Lung (tissue), 17 donors: ENCODE measurements at places on chromosomes 3 and 15. TPM values are rescaled to one million over a fixed set of nuclear protein-coding genes. Genes with fewer than 3 reads are reported as not detected.

DNA sequence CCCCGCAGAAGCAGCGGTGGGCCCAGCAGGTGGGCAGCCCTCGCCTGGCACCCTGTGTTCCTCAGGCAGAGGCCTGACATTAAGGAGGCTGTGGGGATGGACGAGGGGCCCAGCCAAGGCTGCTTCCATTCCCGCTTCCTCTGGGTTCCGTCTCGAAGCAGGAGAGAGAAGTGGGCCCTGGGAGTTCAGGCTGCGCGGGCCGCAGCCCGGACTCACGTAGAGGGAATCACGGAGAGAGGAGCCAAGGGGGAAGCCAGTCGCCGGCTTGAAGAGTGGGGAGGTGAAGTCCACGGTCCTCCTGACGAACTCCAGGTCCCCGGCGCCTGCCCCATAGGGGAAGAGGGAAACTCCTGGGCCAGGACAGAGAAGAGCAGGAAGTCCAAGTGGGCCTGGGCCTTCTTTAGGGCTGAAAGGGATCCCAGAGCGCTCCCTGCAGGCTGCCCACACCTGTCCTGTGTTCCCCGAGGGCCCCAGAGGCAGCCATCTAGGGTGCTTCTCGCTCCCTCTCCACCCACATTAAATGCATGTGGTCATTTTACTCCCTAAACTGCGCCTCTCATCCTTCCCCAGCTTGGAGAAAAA is 37.7 kb downstream of the MUC4 start:
- no peak for DNase-seq

GRCh38 chr15:87669846-87670245 is 586.7 kb downstream of the NTRK3 start:
- DNase-seq: no peak

- DNase-seq: peak; percentile 42
These were observed 1.3 kb downstream of the ADAM10 start for GRCh38 chr15:58748040-58748851.

DNA sequence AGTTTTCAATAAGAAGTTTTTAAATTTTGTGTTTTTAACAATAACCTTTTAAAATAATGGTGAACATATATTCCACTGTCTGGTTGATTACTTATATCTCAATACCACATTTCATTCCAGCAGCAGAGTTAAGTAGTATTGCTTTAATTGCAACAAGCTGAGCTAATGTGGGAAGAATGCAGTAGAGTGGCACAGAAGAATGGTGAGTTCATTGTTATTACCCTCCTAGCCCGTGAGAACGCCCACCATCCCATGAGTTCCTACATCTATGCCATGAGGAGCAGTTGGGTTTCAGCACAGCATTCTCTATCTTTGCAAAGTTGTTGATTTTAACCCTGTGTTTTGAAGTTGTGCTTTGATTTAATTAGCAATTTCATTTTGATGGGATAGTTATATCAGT is 17.8 kb upstream of the NR2E3 start:
- DNase-seq: no peak

- no peak for DNase-seq
These were observed 89.3 kb downstream of the CHD2 start for GRCh38 chr15:92989470-92989869.

GRCh38 chr3:60582288-60582687 is 669.0 kb downstream of the FHIT start:
- peak; percentile 59 for DNase-seq

- DNase-seq: no peak
These were observed 116.9 kb downstream of the SLC9A9 start for GRCh38 chr3:143731320-143731719.

DNA sequence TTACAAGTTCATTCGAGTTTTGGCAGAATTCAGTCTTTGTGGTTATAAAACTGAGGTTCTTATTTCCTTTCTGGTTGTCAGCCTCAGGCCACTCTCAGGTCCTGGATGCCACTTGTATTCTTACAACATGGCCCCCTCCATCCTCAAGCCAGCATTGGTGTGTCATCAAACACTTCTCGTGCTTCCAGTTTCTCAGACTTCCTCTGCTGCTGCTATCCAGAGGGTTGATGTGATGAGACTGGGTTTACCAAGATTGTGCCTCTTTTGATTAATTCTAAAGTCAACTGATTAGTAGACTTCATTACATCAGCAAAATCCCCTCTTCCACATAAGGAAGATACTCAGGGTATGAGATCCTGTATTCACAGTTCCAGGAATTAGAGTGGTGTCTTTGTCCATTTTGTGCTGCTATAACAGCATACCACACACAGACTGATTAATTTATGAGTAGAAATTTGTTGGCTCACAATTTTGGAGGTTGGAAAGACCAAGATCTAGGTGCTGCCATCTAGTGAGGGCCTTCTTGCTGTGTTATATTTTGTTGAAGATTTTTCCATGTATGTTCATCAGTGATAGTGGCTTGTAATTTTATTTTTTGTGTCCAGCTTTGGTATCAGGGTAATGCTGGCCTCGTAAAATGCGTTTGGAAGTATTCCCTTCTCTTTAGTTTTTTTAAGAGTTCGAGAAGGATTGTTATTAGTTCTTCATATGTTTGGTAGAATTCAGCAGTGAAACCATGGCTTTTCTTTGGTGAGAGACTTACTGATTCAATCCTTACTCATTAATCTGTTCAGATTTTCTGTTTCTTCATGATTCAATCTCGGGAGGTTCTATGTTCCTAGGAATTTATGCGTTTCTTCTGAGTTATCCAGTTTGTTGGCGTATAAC is 11.1 kb downstream of the LRCH3 start:
- DNase-seq: no peak

- no peak for DNase-seq
These were observed 55.5 kb upstream of the ATP11B start for GRCh38 chr3:182737825-182738224.

DNA sequence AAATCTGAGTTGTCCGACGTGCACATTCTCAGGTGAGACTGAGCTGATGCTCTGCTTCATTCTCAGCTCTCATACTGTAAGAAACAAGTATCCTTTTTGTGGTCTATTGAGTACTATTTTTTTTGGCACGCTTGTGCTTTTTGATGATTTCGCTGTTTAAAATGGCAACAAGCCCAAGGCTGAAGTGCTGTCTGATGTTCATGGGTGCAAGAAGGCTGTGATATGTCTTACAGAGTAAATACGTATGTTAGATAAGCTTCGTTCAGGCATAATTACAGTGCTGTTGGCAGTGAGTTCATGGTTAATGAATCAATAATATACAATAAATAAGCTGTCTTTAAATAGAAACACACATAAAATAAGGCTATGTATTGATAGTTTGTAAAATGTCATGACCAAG is 27.2 kb downstream of the AQR start:
- peak; percentile 88 for DNase-seq

DNA sequence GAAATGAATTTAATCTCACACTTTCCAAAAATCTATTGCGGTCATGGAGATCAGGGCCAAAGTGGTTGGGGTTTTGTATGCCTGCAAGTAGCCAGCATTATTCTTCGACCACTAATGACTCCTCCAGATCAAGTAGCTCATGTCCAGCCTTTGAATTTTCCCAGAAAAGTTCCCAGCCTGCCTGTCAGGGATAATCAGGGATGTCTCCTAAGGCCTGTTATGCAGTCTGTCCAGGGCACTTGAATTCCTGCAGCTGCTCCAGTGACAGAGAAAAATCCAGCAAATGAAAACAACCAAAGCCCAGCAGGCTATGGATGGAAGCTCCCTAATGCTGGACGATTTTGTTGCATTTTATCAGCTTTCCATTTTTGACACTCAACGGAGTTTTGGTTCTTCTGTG is 215.4 kb downstream of the ADAMTSL3 start:
- no peak for DNase-seq

DNA sequence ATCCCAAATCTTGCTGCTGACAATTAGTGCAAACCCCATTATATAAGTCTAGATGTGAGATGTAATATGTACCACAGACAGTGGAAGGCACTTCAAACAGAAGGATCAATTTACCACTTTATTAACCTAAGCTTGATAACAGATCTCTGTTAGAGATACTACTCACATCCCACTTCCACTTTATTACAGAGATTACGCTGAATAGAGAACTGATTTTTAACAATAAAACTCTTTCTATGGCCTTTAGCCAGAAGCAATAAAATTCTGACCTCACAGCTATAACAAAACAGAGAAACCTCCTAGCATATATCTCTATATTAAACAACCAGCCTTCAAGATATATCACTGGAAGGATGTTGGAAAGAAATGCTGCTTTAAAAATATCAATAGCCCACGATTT is 517.7 kb downstream of the MAGI1 start:
- no peak for DNase-seq

DNA sequence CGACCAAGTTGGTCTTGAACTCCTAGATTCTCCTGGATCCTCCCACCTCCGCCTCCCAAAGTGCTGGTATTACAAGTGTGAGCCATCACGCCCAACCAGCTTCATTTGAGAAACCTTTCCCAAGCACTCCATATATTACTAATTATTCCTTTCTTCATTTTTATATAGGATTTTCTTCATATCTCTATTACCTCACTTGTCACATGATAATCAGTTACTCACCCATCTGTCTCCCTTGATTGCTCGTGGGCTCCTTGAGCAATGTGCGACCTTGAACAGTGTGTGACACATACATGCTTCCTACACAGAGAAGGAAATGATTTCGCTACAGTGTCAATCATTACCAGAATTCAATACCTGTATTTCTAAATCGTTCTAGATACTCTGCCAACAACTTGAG is 110.7 kb upstream of the C2CD4B start:
- no peak for DNase-seq

- DNase-seq: no peak
These were observed 441 bp downstream of the CEP70 start for GRCh38 chr3:138593488-138594149.

DNA sequence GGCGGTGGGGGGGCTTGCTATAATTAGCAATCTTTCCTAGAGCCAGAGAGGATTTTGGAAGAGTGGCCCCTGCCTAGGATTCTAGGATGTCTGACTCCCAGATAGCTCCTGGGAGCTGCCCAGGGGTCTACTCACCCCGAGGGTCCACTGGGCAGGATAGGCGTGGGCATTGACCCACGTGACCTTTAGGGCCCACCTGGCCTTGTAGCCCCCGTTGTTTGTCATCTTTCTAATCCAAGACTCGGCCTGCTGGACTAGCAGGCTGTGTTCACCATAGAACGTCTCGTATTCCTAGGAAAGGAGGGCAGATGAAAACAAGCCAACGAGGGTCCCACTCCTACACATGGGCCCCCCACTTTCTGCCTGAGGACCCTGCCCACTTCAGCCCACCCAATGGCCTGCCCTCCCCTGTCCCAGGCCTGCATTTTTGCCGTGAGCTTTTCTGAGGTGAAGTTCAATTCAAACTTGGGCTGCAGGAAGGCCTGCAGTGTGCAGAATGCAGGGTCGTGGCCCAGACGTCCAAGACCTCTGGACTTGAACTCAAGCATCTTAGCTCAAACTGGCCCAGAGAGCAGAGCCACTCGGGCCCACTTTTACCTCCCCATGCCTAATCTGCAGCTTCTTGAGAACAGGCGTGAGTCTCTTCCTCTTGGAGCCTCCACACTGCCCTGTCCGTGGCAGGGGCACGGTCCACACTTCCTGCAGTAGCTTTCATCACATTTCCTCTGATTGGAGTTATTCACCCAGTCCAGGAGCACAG is 41.5 kb downstream of the MUC4 start:
- DNase-seq: no peak

GRCh38 chr3:64111872-64112271 is 88.6 kb upstream of the PSMD6 start:
- DNase-seq: no peak

DNA sequence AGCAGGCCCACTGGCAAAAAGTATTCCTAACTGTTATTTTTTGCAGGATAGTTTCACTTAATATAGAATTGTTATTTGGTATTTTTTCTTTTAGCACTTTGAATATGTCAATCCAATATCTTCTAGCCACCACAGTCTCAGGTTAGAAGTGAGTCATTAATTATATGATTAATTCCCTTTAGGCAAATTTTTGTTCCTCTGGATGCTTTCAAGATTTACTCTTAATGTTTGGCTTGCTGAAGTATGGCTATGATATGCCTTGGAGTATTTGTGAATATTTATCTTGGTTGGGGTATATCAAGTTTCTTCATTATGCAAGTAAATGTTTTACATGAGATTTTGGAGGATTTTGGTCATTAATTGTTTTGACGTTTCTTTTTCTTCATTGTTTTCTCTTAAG is 152.1 kb upstream of the ALCAM start:
- no peak for DNase-seq

DNA sequence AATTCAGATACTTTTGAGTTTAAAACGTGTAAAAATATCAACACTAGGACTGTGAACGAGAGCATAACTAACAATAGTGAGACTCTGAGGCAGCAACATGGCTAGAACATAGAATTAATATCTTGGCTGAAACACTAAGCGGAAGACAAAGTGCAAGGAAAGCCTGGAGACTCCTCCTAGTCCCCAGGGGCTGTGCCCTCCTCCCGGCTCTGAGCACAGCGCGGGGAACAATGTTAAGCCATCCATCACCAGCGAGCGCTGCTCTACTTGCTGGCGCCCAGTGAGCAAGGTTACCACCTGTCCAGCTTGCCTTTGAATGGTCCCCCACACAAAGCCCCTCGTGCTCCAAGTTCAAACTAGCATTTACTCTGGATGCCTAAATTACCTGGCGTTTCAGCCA is 436.9 kb downstream of the FOXP1 start:
- DNase-seq: no peak

DNA sequence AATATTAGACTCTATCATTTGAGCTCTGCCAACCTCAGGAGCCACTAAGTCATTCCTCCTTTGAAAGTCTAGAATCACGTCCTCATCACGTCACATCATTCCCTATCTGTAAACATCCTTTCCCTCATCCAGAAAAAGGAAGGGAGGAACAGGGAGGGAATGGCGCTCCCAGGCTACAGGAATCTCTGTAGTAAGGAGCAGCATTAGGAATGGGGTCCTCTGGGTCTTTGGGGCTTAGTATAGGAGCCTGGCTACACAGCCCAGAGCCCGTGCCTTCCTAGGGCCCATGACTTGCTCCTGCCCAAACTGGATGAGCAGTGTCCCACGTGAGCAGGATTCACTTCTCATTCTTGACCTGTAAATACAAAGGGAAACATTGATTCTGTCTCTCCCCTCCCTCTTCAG is 1.6 kb downstream of the TAGLN3 start:
- DNase-seq: peak; percentile 50

FOXB1 gene
- total RNA-seq: not detected

C3orf70 gene
- total RNA-seq: 3.0 TPM

TM4SF18 gene
- 28.5 TPM for total RNA-seq

CIB2 gene
- total RNA-seq: 9.8 TPM

SCAPER gene
- total RNA-seq: 40.2 TPM

UBA3 gene
- 53.4 TPM for total RNA-seq

TPRG1 gene
- 10.5 TPM for total RNA-seq

GOLGA8G gene
- not detected for total RNA-seq

TGM4 gene
- not detected for total RNA-seq

SUCNR1 gene
- total RNA-seq: 0.60 TPM

ZNF80 gene
- total RNA-seq: not detected

GOLGA8S gene
- total RNA-seq: 0.40 TPM

TCAIM gene
- 42.1 TPM for total RNA-seq

CPA3 gene
- total RNA-seq: 2.4 TPM
